ENCODE measurements at places on chromosomes 1 and 21.

- DNase-seq: no peak
Observed at GRCh38 chr1:2202843-2203601, 8.4 kb upstream of the FAAP20 start.

DNA sequence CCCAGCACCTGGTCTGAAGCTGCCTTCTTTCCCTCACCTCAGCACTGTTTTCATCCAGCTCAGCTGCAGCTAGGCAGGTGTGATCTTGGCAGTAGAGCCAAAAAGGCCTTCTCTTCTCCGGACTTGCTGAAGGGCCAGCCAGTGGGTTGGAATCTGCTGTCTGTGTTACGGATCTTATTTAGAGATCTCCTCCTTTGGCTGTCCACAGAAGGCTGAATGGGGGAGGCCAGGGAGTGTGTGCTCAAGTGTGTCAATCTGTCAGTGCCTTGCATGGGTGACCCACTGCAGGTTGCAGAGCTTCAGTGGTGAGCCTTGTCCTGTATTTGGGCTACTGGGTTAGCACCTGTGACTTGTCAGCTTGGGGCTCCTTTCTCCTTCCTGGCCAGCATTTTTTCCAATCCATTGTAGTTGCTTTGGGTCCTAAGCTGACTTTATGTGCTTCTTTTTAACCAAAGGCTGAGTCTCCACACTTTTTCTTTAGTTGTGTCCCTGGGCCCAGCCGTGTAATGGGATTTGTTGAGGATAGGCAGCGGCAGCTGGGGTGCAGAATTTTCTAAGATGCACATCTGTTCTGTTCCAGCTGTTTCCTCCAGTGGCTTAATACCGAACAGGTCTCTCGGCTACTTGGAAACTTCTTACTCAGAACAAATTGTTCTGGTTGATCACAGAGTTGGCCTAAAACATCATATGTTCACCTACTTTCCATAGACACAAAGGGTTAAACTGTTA lies 126.8 kb downstream of the PEX14 start:
- DNase-seq: no peak

DNA sequence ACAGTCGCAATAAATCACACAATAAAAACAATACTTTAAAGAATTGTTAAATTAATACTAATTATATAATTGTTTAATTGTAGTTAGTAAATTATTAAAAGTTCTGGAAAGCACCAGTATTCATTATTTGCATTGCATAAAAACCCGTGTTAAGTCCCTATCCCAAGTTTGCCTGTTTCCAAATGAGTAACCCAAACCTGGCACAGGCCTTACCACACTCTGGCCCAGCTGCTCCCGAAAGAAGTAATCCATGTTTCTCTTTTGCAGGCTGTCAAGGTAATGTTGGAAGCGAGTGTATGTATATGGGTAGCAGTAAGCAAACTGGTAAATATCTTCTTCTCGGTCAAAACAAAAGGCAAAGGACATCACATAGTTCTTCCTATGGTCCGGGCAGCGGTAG lies 268.7 kb upstream of the BEND5 start:
- DNase-seq: no peak

DNA sequence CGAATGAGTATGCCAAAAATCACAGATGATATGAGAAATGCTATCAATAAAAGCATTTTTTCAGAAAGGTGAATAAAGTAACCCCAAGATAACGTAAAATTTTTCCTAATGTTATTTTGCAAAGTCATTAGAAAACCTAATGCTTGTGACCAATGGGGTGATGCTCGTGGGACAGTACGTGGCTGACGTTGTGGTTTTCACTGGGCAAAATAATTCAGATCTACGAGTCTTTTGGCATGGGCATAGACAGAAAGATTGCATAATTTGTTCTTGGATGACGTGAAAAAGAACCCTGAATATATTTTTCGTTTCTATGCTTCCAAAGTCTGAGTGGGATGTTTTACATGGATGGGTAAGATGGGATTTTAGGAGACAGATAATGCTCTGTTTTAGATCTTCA lies 71.0 kb downstream of the PBX1 start:
- DNase-seq: no peak

DNA sequence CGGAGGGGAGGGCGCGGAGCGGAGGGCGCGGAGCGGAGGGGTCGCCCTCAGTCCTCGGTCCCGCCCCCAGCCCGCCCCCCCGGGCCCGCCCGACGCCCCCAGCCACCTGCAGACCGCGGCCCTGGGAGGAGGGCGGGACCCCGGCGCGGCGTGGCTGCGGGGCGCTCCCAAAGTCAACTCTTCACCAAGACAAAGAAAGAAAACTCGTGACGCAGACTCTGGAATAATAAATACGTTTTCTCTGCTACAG lies 1.2 kb downstream of the HES4 start:
- DNase-seq: no peak

DNA sequence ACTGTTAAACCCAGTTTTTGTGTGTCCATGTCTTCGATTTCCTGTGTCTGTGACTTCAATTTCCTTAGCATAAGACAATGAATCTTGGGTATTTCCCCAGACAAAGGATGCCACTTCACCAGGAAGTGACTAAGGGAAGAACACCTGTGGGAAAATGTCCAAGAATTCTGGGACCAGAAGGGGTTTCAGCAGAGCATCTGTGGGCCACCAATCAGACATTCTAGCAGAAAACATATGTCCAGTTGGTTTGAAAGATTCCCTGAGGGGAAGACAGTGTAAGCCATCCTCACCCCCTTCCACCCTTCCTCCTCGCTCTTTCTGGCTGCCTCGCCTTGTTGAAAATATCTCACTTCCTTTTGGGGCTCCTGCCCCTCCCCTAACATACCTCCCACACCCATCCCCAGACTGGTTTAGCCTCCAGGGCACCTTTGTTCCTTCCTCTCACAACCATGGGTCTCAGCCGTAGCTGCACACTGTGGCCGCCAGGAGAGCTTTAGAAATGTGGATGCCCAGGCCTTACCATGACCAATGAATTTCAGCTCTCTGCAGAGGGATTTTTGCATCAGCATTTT lies 25.5 kb upstream of the IFNAR1 start:
- no peak for DNase-seq

DNA sequence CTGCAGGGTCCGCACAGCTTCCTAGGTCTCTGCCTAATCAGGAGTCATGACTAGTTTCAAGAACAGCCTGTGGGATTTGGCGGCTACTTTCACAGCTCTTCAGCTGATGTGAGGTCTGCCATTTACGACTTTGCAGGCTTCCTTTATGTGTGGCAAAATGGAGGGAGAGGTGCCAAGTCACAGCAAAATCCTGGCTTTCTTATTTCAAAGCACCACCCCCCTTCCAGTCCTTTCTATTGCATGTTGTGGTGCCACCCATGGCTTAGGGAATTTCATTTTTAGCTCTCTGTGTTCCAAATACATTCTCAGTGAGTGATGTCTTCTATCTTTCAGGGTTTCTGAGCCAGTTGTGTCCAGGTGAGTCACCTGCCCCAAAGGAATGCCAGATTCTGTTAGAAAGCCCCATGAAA lies 75.1 kb upstream of the WLS start:
- DNase-seq: no peak

GRCh38 chr1:34771573-34772371 lies 9.2 kb upstream of the GJB3 start:
- DNase-seq: no peak

DNA sequence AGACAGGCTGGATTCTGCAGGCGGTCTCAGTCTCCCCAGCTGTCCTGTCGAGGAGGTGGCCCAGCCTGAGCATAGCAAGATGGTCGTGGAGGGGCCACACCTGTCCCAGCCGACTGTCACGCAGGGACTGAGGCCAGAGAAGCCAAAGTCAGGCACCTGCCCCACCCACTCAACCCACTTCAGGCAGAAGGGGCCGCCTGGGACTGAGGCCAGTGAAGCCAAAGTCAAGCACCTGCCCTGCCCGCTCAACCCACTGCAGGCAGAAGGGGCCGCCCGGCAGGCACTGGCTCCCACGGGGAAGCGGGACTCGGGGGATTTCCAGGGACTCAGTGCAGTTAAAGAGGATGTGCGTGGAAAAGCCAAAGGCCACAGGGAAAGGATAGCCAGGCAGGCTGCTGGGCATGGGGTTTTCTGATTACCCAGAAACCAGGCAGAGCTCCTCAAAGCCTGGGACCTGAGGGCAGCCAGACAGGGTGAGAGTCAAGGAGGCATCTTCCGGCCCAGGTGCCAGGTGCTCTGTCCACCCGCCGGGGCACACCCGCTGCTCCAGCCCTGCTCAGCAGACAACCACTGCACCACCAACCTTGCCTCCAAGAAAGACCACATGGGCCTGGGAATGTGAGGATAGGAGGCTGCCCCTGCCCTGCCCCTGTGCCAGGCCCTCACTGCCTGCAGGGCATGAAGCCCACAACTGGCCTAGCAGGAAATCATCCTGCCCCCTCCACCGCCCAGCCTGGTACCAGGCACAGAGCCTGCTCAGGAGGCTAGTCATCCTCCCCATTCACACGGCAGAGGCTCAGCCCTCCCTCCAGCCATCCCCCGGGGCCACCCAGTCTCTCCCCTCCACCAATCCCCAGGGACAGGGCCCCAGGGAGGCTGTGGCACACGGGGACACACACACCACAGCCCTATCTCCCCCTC lies 41.0 kb downstream of the MEGF6 start:
- no peak for DNase-seq

DNA sequence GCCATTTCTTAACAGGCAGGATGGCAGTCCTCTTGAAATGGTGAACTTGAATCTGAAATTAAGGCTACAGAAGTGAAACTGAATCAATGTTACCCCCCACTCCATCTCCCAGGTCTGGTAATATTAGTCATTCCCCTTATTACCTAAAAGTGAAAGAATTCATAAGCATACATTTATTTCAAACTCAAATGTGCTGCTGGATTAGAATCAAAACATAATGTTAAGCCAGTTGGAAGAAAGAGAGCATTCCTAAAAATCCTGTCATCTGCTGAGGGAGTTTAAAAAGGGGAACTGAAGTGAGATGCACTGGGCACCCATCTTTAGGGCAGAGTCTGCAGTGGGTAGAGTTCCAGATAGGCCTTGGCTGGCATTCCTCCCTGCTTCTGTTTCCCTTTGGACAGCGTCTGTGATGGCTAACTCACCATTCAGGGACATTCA lies 17.4 kb downstream of the KIAA0319L start:
- no peak for DNase-seq

- DNase-seq: no peak
Observed at GRCh38 chr1:42658877-42659337, 684 bp downstream of the PPIH start.

GRCh38 chr1:32521165-32521564 lies 18.1 kb upstream of the ZBTB8A start:
- DNase-seq: no peak

DNA sequence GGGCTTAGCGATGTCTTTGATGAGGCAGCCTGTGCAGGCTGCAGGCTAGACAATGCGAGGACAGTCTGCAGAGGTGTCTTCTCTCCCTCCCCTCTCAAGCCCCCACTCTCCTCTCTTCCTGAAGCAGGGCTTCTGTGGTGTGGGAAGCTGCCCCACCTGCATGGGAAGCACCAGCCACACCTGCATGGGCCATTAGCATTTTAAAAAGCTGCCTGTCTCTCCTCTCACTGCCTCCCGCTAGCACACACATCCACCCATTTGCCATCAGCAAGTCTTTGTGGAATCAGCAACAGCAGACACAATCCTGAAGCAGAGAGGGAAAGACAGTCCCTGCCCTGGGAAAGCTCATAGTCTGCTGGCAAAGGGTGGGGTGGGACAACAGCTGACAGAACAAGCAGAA lies 53.1 kb downstream of the NAV1 start:
- no peak for DNase-seq
